ENCODE measurements at places on chromosomes 7 and 10.
A peak's percentile ranks its signal among the peaks of the same experiment; 100 is the strongest.

GRCh38 chr7:19351341-19352304 is 206.4 kb upstream of the FERD3L start:
- DNase-seq, result no peak

- DNase-seq, result no peak
Measured at GRCh38 chr7:95279417-95279816, 44.9 kb downstream of the PON1 start.

DNA sequence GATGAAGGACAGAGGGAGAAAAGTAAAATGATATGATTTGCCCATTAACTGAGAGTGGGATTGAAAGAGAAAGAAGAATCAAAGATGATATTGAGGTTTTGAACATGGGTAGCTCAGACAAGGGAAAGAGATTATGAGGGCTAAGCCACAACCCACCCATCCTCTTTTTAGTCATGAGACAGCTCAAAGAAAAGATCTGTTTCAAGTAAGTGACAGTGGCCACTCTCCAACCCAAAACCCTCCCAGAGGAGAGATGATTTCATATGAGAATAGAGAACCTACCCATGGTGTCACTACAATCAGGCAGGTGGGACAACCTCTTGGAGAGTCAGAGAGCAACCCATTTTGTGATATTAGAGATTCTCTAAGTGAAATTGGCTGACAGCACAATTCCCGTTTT is 32.2 kb downstream of the PLXNA4 start:
- DNase-seq, result no peak

DNA sequence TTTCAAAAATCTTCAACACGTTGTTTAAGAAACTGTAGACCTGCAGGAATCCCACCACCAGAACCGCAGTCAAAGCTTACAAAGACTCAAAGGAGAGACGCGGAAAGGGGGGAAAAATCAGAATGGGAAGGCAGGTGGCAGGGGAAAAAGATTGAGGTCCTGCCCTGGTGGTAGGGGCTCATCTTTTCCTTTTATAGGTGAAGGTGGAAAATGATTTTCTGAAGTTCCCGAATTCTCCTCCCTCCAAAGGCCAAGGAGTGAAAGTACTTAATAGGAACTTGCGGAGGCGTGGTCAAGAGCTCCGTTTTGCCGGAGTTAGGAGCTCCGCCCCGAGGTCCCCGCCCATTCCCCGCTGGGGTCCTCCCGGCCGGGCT is 724 bp downstream of the BBIP1 start:
- DNase-seq, result peak; percentile 94

- DNase-seq, result no peak
Measured at GRCh38 chr10:103897241-103897774, 20.7 kb downstream of the STN1 start.

GRCh38 chr10:57627642-57628178 is 640.0 kb downstream of the IPMK start:
- DNase-seq, result no peak

DNA sequence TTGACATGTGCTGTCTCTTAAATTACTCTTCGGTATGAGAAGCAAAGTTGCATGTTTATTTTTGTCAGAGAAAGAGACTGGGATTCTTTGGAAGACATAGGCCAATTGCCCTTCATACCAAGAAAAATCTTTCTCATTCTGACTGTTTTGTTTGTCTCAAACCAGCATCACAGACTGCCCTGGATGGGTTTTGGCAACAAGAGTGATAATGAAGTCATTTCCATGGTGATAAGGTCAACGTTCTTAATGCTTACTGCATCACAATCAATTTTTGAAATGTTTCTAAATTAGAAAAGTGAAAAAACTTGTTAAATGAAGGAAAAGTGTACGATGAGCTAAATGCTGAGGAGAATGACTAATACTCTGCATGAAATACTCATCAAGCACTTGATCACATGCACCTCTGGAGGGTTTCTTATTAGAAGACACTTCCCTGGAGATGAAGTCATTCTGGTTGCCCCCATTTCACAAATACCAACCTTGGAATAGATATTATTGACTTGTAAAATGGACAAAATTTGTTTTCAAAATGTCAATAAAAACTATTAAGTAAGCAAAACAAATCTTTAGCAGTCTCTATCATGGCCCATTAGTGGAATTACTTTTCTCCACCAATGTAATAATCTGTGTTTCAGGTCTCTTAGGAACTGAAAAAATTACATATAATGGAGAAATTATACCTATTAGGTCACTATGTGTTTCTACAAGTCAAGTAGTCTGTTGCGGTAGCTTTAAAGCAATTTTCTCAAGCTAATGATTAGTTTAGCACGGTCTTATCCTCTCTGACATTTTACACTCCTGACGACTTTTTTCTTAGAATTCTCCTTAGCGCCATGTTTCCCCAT is 19.9 kb upstream of the SEC61G start:
- no peak for DNase-seq

DNA sequence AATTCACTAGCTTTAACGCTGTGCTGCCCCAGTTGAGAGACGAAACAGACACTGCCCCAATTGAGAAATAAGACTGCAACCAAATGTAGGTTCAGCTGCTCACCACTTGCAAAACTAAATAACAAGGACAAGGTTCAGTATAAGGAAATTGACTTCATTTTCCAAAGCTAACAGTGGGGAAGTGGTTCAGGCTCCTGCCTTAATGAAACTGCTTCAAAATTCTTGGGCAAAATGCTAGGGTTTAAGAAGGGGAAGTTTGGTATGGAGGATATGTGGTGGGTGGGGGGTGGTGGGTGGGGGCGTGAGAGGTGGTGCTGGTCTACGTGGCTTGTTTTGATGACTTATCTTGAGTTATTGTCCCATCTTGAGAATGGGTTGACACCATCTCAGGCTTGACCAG is 21.8 kb downstream of the MRPL32 start:
- no peak for DNase-seq

DNA sequence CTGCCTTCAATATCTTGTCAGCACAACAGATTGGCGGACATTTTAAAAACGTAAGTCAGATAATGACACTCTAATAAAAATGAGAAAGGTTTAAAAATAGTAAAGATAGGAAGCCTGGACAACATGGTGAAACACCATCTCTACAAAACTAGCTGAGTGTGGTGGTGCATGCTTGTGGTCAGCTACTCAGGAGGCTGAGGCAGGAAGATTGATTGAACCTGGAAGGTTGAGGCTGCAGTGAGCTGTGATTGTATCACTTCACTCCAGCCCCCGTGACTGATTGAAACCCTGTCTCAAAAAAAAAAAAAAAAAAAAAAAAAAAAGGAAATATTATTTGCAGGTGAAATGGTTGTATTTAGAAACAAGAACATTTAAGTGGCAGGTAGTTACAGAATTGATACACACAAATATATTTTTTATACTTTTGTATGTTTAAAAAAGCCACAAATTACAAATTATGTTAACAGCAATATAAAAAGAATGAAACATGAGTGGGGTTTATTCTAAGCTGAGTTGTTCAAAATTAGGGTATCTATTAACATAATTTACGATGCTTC is 141.9 kb downstream of the ADK start:
- no peak for DNase-seq

- no peak for DNase-seq
Measured at GRCh38 chr7:141452911-141453310, 98.3 kb upstream of the AGK start.

DNA sequence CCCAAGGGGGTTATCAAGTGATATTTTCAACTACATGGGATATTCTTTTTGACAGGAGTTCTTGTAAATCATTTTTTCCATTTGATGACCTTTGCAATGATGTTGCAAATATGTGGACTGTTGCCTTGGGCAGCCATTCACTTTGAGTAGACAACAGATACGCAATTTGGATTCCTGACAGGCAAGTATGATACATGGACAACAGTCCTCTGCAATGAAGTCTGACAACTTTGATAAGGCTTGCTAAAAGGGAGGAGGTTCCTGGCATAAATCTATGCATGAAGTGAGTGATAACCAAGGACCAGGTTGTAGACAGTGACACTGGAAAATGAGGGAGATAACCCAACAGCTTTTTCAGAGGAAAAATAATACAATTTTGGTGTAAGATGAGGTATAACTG is 17.7 kb downstream of the LRRD1 start:
- no peak for DNase-seq

DNA sequence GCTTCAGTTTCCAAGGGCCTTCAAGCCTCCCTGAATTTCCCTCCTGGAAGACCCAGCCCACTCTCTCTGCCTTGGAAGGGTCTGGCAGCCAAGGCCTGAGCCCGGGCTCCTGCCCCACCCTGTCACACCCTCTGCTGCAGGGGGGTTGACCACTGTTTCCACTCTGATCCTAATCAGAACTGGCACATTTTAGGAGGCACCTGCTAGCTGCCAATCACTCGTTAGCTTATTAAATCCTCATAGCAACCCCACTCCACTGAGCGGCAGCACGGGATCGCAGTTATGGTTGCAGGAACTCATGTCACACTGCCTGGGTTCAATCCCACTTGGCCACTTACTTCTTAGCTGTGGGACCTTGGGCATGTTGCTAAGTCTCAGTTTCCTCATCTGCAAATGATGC is 12.9 kb downstream of the HSPB1 start:
- DNase-seq, result no peak

DNA sequence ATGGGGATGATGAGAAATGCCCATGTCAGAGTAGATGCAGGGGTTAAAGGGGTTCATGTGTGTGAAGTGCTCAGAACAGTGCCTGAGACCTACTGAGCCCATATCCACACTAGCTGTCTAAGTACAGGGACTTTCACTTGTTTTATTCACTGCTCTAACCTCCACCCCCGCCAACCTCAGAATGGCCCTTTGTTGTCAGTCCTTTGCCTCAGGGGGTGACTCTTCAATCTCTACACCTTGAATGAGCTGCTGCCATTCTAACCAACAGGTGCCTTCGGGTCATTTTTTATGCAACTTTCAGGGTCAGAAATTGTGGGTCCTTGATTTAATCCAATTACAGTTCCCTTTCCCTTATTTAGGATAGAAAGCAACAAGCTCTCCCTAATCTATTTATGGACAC is 26.2 kb downstream of the VSTM4 start:
- no peak for DNase-seq

DNA sequence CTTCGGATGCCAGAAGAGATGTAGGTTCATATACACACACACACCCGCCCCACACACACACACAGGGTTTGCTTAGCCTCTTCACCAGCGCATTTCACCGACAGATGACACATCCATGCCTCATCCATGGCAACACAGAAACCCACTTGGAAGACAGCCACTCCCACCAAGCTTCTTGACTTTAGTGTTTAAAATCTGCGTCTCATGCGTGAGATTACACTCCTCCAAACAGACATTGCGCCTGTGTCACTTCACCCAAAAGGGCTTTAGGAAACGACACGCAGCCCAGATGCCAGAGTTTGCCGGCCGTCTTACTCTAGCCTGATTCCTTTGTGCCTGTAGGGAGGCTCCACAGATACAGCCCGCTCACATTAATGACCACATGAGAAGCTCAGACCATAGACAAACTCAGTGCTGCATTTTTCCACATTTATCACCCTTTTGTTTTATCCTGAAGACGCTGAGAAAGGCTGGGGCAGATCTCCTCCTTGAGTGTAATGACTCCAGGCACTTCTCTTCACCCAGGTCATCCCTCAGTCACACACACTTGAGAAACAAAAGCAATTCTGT is 73.8 kb downstream of the DIP2C start:
- no peak for DNase-seq

DNA sequence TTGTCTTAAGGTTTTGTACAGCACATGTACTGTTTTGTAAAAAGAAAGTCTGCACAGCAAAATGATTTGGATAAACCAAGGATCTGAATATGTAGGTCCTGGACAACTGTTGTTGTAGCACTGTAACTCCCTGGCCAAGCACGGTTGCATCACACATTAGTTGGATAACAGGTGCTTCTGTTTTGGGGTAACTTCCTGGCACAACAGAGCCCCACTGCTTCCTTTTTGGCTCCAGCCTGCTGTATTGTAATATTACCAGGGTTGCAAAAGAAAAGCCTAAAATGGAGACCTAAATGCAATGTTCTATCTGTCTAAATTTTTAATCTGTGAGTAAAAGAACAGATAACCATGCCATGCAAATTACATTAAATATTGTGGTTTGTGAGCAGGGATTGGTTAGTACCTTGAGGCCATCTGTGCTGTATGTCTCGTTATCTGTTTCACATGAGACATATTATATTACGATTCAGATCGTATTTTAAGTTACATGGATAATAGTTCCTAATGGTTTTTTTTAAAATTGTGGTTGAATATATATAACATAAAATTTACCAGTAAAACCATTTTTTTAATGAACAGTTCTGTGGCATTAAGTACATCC is 27.5 kb upstream of the WAC start:
- DNase-seq, result no peak

- DNase-seq, result no peak
Measured at GRCh38 chr7:84700563-84701370, 486.1 kb downstream of the SEMA3D start.

- no peak for DNase-seq
Measured at GRCh38 chr10:132137111-132138072, 49.4 kb upstream of the DPYSL4 start.

DNA sequence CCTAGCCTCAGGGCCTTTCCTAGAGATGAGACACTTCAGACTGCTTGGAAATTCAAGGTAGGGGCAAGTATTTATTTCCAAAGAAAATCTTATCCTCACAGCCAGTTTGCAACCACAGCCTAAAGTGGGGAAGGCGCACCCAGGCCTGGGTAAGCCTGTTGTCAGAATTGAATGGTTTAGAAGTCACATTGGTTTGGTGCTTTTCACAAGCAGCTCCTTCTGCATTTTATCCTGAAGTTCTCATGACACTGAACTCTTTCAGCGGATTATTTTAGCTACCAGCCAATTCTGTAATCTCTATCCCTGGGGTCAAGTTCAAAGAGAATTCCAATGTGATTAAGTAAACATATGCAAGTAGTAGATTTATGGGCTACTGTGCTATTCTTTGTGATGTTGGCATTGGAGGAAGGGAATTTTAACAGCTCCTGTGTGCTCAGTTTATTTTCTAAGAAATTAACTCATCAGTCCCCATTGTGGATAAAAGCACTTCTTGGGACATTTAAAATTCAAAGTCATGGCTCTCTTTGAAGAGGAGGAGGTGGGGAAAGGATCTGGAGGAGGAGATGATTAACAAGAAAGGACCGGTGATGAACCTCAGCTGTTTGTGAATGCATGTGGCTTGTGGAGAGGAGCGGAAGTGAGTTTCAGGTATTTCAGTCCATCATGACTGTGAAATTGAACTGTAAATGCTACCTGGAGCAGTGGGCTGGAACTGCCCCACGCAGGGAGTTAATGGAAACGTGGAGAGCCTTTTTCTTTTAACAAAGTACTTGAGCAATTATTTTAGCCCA is 90.2 kb upstream of the CACUL1 start:
- no peak for DNase-seq

DNA sequence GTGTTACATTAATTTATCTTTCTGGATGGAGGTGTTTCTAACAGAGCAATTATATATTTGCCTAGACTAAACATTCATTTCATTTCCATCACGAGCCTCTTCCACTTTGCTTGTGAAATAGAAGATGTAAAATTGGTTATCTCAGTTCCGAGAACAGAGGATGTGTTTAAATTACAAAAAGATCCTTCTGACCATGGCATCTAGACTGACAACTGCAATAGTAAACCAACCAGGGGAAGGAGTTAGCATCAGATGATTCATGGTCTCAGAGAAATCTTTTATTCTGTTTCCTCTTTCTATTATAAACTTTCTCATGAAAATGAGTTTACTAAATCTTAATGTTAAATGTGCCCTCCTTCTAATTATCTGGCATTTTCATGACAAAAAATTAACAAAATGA is 149.8 kb upstream of the WDR11 start:
- DNase-seq, result no peak

GRCh38 chr7:144384071-144384470 is 19.4 kb downstream of the NOBOX start:
- no peak for DNase-seq

All from breast epithelium (tissue), 4 donors.